ENCODE measurements at places on chromosomes 5 and 9.

GRCh38 chr9:89036891-89037290 is 45.6 kb downstream of the S1PR3 start:
- DNase-seq = no peak

DNA sequence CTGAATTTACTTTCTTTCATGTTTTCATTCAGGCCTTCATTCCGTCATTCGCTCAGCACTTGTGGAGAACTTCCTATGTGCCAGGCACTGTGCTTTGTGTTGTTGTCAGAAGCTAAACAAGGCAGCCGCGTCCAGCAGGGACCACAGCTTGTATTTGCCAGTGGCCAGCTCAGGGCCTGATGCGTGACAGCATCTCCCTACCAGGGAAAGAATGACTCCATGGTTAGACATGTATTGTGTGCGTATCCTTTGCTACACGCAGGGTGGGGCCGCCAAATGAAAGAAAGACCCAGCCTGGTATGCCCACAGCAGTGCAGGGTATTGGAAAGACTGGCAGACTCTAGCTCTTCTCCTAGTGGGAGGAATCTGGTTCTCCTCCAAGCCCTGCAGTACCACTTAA is 4.7 kb upstream of the COL27A1 start:
- no peak for DNase-seq

DNA sequence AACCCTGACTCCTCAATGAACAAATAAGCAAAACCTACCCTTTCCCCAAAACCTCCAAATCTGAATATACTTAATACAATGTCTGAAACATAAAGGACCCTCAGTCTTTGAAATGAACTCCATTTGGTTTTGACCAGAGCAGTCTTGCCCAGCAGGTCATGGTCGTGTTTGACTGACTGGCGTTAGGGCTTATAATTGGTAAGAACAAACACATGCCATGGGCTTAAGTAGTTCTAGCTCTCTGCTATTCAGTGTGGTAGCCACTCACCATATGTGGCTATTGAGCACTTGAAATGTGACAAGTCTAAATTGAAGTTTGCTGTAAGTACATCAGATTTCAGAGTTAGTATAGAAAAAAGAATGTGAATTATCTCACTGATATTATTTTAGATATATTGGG is 42.1 kb downstream of the LRRTM2 start:
- DNase-seq = no peak

GRCh38 chr9:76198336-76198735 is 195.9 kb downstream of the RFK start:
- no peak for DNase-seq

DNA sequence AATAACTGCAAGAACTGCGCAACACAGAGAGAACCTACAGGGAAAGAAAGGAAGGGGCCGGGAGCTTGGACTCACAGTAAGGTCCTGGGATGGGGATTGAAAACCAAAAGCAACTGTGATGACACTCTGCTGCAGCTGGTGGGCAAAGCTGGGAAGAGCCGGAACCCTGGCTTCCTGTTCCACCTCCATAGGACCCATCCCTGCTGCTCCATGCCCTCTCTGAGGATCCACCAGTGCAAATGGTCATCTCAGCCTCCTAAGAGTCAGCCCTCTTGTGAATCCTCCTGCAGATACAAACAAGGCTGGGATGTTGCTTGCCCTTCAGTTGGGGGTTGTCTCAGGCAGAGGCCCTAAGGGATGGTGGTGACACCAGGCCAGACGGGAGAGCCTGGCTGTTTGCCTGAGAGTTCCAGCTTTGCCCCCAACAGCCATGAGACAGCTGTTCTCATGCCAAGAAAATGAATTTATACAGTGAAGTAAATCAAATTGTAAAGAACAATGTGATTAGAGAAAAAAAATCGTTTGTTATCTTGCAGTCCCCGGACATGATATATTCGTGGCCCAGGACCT is 90.8 kb downstream of the TENT4A start:
- DNase-seq = no peak

DNA sequence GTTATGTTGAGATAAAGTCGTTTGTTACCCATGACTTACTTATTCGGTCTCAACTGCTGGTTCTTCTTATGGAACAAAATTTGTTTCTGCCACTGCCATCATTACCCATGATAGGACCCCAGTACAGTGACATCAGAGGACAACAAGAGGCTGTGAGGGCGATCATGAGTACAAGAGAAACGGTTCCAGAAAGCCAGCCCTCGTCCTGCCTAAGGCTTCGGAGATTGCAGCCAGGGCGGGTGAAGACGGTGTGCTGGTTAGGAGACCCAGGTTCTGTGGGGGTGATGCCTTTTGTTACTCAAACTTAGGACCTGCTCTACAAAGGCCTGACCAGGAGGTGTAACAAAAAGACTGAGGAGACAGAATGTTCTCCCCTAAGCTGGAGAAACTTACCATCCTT is 10.9 kb downstream of the FYB1 start:
- DNase-seq = no peak

DNA sequence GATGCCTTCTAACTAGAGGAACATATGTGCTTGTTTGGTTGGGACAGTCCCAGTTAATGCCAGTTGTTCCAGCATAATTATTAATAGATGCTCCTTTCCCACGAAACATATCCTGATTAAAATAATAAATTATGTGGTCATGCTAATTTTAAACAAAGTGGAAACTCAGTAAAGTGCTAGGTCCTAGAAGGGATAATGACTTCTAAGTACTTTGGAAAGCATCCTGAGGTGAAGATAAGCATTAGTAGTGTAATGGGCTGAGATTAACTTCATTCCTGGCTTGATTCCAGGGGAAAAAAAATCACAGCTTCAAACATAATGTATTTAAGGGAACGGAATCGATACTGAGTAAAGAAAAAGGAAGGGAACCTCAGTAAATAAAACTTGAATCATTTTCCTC is 213.7 kb upstream of the SNX2 start:
- DNase-seq = no peak

GRCh38 chr5:53219174-53219573 is 109.6 kb upstream of the MOCS2 start:
- DNase-seq = no peak

DNA sequence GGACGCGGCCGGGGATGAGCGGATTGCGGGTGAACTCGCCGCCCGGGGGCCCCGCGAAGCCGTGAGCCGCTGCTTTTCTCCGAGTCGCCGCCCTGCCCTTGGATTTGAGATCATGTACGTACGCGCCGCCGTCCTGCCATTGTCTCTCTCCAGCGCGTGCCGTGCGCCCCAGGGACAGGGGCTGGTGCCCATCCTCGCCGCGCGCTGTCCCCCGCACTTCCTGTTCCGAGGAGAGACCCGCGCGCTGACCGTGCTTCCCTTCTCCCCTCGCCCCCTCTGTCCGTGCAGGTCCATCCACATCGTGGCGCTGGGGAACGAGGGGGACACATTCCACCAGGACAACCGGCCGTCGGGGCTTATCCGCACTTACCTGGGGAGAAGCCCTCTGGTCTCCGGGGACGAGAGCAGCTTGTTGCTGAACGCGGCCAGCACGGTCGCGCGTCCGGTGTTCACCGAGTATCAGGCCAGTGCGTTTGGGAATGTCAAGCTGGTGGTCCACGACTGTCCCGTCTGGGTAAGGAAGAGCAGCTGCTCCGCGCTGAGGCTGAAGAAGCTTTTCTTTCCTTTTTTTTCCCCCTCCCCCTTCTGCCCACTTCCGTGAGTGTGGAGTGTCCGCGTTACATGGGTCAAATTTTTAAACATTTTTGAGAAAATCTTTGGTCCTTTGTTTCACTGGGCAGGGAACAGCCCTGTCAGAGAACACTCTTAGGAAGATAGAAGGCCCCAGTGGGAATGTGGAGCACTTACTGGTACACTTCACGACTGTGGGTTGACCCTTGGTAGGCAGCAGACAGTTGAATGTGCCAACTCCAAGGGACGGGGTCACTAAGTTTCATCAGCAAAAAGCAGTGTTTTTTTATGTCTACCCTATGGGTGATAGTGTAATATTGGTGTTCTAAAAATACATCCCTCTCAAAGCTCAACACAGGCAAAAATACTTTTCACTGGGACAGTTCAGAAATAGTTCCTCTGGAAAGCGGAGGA is 727 bp downstream of the RHOBTB3 start:
- DNase-seq = peak; percentile 71

DNA sequence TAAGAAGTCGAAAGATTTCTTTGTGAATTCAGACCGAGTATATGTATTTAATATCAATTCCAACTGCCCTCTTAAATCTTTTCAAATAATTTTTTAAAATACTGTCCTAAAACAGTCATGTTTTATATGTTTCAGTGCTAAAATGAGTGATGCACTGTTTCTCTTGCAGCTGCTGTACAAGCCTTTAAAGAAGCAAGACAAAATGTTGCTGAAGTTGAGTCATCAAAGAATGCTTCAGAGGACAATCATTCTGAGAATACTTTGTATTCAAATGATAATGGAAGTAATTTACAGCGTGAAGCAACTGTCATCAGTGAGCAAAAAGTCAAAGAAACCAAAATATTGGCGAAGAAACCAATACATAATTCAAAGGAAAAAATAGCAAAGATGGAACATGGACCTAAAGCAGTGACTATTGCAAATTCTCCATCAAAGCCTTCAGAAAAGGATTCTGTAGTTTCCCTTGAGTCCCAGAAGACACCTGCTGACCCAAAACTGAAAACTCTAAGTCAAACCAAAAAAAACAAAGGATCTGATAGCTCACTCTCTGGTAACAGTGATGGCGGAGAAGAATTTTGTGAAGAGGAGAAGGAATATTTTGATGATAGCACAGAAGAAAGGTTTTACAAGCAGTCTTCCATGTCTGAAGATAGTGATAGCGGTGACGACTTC is 58.0 kb downstream of the LOX start:
- DNase-seq = no peak

GRCh38 chr9:34124926-34125325 is 1.6 kb downstream of the DCAF12 start:
- DNase-seq = no peak

DNA sequence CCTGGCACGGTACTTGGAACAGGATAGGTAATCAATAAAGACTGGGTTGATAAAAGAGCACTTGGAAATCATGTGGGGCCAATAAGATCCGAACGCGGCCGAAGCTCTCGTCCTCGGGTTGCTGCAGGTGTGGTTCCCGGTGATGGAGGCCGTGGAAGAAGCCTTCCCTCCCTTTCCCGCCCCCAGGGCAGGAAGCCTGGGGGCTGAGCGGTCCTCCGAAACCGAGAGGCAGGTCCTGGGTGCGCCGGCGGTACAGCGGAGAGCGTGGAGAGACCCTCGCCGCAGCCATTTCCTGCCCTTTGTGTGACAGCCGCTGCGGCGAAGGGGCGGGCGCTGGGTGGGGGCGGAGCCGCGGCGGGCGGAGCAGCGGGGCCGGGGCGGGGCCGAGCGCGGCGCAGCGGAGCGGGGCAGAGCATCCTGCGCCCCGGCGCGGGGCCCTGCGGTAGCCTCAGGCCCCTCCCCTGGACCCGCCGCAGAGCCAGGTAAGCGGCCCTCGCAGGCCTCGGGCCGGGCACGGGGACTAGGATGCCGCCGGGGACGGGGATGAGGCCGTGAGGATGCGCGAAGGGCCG is at the start of gene CYFIP2:
Gene CYFIP2, plus strand, starts transcription at position 410 of the 572 bp plus-strand sequence. CDS start 19,239 bp downstream, outside the sequence.
- peak; percentile 61 for DNase-seq

GRCh38 chr5:124705577-124705976 is 40.9 kb downstream of the ZNF608 start:
- no peak for DNase-seq

GRCh38 chr9:97536480-97536879 is 35.0 kb downstream of the TMOD1 start:
- no peak for DNase-seq

GRCh38 chr5:161022151-161022550 is 170.1 kb upstream of the ATP10B start:
- no peak for DNase-seq

DNA sequence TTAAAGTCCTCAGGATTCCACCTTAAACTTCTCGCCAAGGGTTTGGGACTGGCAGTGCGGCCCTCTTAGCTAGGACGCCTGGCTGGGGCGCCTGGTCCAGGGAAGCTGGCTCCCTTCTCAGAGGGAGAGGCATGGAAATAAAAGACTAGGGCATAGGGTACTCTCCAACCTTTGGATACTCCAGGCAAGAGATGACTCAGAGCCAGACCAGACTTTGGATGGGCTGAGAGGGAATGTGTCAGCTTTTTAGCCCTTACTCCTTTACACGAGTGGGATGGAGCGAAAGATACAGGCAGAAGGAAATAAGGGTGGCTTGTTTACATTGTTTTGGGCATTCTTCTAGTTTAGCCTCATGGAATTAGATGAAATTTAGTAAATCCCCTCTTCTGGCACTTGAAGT is 48.2 kb downstream of the IL31RA start:
- DNase-seq = no peak

- DNase-seq = no peak
Measured at GRCh38 chr5:111311666-111312065, 87.5 kb downstream of the CAMK4 start.

- DNase-seq = no peak
Measured at GRCh38 chr5:78773655-78774054, 125.1 kb upstream of the LHFPL2 start.

DNA sequence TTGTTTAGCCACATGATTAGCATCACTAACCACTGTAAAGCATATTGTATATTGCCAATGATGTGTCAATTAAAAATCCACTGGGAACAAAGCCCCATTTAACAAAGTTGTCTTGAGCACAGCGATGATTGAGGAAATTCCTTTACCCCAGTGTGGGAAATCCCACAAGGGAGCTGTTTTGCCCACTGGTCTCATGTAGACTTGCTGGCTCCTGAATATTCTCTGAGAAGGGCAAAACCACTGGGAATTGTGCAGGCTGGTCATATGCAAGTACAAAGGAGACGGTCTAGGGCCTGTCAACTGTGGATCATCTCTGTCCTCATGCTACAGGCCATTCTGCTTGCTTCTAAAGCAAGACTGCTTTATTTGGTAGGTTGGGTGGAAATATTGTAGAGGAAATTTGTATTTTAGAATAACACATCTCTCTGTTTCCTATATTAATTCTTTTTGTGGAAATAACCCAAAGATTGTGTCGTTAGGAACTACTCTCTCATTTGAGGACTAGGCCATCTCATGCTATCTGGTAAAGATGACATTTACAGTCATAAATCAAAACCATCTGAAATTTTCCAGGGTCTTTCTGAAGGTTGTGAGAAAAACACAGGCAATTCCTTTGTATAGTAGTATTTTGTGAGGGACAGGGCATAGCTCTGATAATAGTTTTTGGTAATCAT is 60.2 kb downstream of the PARP8 start:
- no peak for DNase-seq

- DNase-seq = no peak
Measured at GRCh38 chr9:93589688-93590087, 13.3 kb downstream of the PHF2 start.

GRCh38 chr5:16881251-16881650 is 54.8 kb downstream of the MYO10 start:
- DNase-seq = no peak

DNA sequence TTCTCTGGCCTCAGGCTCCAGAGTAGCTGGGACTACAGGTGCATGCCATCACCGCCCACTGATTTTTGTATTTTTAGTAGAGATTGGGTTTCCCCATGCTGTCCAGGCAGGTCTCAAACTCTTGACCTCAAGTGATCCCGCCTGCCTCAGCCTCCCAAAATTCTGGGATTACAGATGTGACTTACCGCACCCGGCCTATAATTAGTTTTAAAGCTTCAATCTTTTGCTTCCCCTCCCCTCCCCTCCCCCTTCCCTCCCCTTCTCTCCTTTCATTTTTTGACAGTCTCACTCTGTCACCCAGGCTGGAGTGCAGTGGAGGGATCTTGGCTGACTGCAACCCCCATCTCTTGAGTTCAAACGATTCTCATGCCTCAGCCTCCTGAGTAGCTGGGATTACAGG is 433.3 kb upstream of the EDIL3 start:
- DNase-seq = no peak

Measured in hypothalamus (tissue), 51 donors.